ENCODE measurements at places on chromosomes 4 and X.
A peak's percentile ranks its signal among the peaks of the same experiment; 100 is the strongest.

GRCh38 chrX:42934020-42934726, 156.2 kb upstream of the PPP1R2C start:
- peak; percentile 45 for DNase-seq

DNA sequence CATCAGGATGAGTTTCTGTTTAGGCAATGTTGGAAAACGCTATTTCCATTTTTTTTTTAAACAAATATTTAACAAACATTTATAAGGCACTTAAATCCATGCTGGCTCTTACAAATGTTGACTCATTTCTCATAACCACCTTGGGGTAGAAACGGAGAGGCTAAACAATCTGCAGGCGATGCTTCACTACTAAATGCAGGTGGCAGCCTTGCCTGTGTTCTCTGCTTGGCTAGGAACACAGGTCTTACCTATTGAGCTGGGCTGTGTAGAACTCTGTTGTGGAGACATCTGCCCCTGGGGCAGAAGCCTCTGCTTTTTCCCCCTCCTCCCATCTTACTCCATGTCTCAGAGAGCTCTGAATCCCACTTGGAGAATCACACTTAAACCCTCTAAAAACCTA, 1.4 kb upstream of the CXCL1 start:
- DNase-seq = no peak

GRCh38 chrX:101744085-101744484, 84.4 kb upstream of the ARMCX2 start:
- no peak for DNase-seq

- no peak for DNase-seq
These were observed 683 bp downstream of the EBP start for GRCh38 chrX:48522291-48522690.

DNA sequence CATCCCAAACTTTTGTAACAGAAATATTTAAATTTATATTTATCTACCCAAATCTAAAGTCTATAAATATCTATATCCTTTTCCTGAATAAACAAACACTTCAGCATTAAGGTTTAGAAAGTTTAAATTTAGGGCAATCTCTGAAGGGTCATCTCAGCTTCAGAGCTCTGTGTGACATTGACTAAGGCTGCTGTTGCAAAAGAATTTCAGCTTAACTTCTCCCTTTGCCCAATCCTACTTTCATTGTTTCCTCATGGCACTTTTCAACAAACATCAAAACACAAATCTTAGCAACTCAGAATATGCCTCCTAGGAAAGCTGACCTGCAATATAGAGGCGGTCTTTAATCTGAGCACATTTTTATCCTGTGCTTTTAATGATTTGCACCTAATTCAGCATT, 79.7 kb upstream of the BANK1 start:
- no peak for DNase-seq

DNA sequence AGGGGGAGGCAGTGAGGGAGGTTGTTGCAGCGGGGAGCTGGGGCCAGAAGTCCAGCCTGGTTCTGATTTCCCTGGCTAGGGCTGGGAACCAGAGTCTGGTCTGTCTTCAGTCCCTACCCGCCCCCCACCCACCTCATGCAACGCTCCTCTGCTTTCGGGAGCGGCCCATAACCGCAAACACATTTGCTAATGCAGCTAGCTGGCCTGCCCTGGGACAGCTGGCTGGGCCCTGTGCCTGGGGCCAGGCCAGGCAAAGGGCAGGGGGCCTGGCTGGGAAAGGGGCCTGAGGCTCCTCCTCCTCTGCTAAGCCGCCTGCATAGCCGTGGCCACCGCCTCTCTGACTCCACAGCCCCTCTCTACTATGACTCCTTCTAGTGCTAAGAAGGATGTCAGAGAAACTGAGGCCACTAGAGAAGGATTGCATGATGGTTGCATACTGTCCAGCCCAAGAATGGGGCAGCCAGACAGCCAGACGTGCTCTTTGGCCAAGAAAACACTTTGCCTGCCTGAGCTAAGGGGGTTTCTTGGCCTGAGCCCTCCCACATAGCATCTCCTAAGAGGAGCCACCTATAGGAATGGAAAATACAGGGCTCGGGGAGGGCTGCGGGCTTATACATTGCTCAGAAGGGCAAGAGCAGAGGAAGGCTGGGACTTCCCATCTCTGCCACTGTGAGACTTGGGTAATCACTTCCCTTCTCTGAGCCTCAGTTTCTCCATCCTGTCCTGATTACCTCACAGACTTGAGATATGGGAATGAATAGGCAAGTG, 76.9 kb downstream of the PJA1 start:
- no peak for DNase-seq

- no peak for DNase-seq
These were observed 83.3 kb downstream of the SPRY1 start for GRCh38 chr4:123479944-123480343.

DNA sequence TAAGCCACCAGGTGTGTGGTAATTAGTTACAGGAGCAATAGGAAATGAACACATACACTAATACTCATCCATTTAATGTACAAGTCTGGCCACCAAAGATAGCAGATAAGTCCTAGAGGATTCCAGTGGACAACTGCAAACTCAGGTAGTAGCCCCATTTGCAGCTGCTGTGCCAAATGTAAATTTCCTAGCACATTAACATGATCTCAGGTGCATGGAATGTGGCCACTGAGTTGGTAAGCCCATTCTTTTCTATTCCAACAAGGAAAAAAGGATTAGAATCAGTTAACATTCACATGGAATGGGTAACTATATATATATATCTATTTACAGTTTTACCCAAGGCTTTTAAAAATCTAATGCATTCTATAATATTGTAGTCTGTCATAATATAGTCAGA, 23.3 kb upstream of the FRAS1 start:
- DNase-seq = no peak

DNA sequence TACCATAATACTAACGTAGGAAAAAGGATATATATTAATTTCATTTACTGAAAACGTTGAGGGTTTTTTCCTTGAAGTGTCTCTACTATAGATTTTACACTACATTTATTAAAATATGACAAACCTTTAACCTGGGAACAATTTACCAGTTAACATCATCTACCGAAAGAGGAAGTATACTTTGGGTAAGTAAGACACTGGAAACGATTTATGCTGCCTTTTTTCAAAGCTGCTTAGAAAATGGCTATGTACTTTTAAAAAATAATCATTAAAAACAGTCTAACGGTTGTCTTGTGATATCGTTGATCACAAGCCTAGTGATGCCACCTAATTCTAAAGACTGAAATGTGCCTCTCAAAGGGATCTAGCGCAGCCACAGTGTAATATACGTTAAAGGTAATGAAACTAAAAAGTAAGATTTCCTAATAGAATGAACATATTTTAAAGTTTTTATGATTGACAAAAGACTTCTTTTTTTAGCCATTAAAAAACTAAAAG, 50.4 kb downstream of the STX18 start:
- no peak for DNase-seq

DNA sequence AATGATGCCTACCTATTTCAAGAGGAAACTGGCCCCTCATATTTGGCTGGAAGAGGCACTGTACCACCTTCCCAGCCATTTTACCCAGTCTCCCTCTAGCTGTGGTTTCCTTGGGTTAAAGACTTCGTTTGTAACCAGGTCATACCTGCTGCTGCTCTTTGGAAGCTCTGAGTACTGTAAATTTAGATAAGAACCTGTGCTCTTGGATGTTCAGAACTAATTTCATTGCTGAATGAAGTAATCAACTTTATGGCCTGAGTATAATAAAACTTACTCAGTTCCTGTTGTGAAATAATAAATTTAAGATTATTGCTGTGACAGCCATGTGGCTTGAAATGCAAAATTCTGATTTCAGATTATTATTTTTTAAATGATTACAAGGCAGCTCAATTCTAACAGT, 12.2 kb downstream of the MTTP start:
- no peak for DNase-seq

GRCh38 chr4:181261279-181261678, 981.9 kb upstream of the TENM3 start:
- DNase-seq = no peak

GRCh38 chr4:97468272-97468671, 675.0 kb downstream of the STPG2 start:
- no peak for DNase-seq

DNA sequence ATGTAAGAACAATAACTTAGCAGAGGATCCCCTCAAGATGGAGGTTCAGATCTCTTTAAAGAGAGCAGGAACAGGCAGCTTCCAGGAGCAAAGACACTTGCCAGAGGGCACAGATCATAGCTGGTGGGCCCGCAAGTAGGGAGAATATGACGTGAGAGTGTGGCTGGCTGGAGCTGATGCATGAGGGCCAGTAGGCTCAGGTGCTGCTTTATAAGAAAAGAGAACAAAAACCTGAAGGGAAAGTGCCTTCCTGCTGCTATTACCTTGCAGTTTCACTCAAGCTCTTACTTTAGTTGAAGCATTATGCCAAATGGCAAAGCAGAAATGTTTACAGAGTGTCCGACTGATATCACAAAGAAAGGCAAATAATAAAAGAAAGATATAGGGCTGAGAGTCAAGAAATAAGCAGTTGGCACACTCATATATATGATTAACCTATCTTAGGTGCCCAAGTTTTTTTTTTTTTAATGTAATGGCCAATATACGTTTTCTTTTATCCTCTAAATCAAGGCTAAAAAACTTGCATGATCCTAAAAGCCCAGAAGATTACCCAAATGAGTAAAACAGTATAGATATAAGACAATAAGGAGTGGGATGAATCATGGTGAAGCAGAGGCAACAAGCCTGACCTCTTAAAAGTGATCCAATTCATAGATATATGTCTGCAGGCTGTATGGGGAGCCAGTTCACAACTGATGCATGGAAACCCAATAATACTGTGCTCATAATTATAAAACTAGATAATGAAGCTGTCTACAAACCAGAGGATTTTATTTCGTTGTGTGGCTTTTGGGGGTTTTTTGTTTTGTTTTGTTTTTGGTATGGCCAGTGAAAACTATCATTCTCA, 12.6 kb downstream of the NR0B1 start:
- peak; percentile 5 for DNase-seq

DNA sequence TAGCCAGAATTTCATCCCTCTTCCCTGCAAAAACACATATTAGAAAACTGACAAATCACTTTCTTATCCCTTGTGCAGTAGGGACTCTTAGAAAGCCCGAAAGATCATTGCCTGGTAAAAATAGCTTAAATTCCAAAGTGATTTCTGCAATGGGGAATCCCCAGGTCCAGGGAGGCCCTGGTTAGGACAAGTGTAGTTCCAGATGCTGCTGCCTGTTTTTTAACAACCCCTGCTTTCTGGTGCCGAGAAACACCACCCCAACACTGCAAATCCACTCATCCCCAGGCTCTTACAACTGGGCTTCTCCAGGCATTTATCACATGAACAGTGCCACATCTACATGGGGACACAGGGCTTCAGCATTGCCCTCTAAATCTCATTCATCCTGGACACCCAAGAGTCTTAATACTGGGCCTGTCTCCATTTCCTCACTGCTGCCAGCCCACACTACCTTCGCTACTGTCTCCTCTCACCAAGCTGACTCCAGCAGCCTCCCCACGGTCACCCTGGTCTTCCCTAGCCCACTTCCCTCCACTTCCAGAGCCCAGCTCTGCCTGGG, 112.2 kb upstream of the PSAPL1 start:
- no peak for DNase-seq

DNA sequence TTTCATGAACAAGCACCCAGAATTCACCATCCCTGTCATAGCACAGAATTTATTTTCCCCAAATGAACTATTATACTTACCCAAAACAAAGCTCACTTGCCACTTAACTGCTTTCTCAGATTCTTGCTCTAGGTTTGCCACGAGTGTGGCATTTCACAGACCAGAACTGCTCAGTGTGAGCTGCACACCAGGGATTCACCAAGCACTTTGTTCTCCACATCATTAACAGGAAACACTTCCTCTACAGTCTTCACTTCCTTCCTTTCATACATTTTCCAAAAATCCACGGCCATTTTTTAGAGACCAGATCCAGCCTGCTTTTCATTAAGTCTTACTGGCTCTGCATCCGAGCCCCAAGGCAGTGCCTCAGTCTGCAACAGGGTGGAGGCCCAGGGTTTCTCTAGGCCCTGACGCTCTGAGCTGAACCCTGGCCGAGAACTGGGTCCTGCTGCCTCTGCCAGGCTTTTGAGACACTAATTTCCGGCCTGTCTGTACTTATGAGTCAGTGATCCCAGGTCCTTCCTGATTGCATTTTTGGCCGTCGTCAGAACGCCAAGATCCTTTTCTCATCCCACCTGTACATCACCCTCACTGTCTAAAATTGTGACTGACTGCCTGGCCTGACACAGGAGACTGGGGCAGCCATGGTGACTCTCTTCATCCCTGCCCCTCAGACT, 67.6 kb upstream of the MTNR1A start:
- DNase-seq = no peak

GRCh38 chr4:3376266-3376665, 65.5 kb upstream of the HGFAC start:
- no peak for DNase-seq

DNA sequence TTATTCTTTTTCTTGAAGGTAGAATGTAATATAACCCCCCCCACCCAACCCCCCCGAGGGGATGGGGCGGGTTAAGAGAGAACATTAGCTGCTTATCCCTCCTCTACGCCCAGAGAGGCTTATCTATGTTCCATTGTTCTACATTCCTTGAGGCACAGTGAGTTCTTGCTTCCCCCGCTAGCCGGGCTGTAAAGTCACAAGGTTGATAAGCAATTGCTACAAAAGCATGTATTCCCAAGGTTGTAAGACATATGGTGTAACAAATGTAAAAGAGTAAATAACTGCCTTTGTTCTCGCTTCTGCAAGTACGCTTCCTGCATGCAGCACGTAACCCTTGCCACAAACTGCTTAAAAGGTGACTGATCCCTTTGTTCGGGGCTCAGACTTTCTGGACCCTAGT, 8.2 kb downstream of the DCAF8L2 start:
- DNase-seq = no peak

DNA sequence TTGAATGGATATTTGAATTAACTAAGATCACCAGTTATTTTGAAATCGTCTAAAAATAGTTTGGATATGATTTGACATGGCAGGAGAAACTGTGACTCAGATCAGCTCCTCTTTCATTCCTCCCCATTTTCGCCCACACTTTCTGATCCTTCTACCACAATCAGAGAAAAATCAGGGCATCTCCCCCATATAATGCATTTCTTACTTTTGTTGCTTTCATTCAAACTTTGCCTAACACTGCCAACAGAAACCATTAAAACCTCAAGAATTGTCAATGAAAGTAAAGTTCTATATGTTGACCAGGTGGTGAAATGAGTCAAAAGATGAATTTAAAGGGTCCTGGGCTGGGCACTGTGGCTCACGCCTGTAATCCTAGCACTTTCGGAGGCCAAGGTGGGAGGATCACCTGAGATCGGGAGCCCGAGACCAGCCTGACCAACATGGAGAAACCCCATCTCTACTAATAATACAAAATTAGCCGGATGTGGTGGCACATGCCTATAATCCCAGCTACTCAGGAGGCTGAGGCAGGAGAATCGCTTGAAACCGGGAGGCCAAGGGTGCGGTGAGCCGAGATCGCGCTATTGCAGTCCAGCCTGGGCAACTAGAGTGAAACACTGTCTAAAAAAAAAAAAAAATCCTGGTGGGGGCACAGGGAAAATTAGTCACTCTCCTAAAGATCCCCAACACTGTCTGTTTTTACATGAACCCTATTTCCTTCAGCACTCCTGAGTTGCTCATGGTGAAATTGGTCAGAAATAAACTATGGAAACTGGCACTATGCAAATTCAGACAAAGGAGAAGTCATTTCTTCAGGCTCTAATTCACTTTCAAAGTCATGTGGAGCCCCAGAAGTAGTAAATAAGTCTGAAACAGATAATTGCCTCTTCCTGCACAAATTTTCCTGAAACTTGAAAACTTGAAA, 122.8 kb upstream of the NOCT start:
- peak; percentile 60 for DNase-seq

GRCh38 chrX:47814851-47815250, 21.9 kb upstream of the ZNF81 start:
- no peak for DNase-seq

- DNase-seq = no peak
These were observed 28.4 kb downstream of the ASMTL start for GRCh38 chrX:1424147-1424851.

Measured in activated CD4-positive, alpha-beta T cell treated with anti-CD3 and anti-CD28 coated beads, Interleukin-2, Interleukin-4, amounts not matched to agents 100 ng/mL and 50 ng/mL, durations not matched to agents 16 hours and 8 hours (primary cell).